ENCODE measurements at places on chromosomes 1 and 21.

DNA sequence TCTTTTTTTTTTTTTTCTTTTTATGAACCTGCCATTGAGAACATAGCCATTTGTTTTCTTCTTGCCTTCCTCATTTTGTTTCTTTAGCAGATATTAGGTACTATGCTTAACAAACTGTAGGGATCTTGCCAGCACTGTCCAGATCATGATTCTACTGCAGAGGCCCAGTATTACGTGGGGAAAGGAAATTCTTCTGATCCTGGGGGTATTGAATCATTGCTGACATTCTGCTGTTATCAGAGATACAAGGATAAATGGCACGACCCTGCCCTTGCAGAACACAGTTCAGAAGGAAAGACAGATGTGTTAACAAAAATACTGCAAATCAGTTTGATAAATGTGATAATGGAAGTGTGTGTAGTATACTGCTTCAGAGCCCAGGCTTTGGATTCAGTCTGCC is 56.2 kb downstream of the BTBD8 start:
- DNase-seq: no peak

GRCh38 chr21:42049578-42050430 is 21.3 kb upstream of the UMODL1 start:
- DNase-seq: no peak

DNA sequence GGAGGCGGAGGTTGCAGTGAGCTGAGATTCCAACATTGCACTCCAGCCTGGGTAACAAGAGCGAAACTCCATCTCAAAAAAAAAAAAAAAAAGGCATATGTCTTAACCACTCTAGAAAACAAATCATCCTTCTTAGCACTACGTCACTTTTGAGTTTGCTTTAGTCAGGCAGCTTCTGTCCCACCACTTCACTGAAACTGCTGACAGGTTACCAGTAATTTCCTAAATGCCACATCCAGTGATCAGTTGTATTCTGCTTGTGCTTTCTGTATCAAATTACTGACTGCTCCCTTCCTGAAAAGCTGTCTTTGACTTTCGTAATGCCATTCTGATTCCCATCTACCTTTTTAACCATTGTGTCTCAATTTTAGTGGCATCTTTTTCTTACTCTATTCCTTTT is 21.7 kb downstream of the RCOR3 start:
- no peak for DNase-seq

- no peak for DNase-seq
Measured at GRCh38 chr1:167150492-167150833, 56.6 kb downstream of the STYXL2 start.

DNA sequence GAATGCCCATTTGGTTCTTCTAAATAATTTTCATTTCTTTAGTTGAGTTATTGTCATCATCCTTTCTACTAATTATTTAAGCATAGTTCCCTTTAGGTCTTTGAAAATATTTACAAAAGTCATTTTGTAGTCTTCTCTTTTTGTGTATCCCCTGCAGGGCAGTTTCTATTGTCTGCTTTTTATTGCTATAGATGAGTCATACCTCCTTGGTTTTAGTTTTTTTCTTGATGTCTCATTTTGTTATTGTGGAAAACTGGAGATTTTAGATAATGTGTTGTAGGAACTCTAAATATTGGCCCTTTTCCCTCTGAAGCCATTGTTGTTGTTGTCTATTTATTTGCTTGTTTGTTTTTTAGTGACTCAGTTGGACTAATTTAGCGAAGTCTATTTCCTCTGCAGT is 387.9 kb downstream of the NUF2 start:
- DNase-seq: no peak

- no peak for DNase-seq
Measured at GRCh38 chr1:205575294-205575885, 56.4 kb downstream of the ELK4 start.

- no peak for DNase-seq
Measured at GRCh38 chr1:6185635-6186382, 5.7 kb upstream of the CHD5 start.

- no peak for DNase-seq
Measured at GRCh38 chr21:43911935-43912487, 47.0 kb downstream of the AGPAT3 start.

DNA sequence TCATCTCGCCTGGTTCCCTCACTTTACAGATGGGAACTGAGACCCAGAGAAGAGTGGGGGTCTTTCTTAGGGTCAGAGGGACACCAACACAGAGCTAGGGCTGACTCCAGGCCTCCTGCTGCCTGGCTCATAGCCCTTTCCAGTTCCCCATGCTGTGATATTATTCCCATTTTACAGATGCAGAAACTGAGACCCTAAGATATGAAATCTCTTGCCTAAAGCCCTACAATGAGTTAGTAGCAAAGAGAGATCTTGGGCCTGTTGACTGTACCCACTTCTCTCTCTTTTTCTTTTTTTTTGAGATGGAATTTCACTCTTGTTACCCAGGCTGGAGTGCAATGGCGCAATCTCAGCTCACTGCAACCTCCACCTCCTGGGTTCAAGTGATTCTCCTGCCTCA is 49.9 kb downstream of the SLC9A1 start:
- no peak for DNase-seq

- no peak for DNase-seq
Measured at GRCh38 chr1:2300004-2300771, 72.1 kb downstream of the SKI start.

GRCh38 chr1:5709461-5709975 is 282.7 kb downstream of the NPHP4 start:
- no peak for DNase-seq

DNA sequence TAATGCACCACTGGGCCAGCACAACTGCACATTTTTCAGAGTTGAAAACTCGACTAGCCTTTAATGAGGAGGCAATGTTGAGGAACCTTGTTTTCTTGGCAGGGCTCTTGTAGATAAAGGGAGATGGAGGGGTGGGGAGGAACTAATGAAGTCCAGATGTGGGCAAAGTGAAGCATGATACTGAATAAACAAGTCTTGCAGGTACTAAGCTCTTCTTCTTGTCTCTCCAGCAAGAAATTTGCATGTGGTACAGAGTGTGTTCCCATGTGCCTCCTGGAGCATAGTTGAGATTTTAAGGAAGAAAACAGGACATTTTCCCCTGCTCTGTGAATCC is 47.0 kb downstream of the PLPP3 start:
- no peak for DNase-seq

GRCh38 chr1:187445066-187445465 is 616.3 kb downstream of the PLA2G4A start:
- no peak for DNase-seq

GRCh38 chr1:181718034-181718433 is 234.7 kb downstream of the CACNA1E start:
- no peak for DNase-seq

DNA sequence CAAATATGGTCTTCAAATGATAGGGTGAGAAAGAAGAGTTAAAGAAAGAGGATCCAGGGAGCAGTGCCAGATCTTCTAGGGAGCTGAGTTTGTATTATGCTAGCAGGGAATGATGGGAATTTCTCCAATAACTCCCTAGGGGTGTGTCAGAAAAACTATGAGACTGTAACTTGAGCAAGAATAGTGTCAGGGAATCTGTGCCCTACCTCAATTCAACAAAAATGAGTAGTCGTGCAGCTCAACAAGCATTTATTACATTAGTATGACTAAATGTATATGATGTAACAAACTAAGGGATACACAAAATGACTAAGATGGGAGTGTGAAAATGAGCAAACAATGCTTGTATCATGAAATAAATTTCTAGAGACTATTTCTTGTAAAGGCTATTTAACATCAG is 24.2 kb downstream of the SPAG17 start:
- DNase-seq: no peak

- DNase-seq: no peak
Measured at GRCh38 chr1:112063781-112064728, 74.6 kb upstream of the KCND3 start.

DNA sequence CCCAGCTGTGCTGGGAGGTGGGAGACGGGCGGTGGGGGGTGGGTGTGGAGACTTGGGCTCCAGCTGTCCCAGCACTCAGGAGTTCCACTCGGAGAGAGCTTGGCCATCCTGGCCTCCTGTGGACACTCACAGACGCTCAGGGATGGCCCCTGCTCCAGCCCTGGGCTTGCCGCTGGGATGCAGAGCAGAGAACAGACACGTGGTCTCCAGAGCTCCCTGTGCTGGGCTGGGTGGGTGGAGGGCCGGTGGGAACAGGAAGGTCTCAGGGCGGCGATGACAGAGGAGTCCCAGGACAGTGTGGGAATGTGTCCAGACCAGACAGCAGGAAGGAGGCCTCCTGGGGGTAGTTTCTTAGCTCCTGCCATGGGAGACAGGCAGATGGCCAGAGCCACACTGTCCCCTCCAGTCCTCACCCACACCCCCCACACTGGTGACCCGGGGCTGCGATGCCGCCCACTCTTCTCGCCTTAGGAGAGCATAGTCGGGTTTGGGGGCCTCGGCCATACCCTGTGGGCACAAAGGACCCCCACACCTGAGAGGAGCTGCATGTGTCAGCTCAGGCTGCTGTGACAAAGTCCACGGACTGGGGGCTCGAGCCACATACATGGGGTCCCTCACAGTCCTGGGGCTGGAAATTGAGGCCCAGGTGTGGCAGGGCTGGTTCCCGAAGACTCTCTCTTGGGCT is 2.0 kb downstream of the KRTAP10-9 start:
- no peak for DNase-seq

DNA sequence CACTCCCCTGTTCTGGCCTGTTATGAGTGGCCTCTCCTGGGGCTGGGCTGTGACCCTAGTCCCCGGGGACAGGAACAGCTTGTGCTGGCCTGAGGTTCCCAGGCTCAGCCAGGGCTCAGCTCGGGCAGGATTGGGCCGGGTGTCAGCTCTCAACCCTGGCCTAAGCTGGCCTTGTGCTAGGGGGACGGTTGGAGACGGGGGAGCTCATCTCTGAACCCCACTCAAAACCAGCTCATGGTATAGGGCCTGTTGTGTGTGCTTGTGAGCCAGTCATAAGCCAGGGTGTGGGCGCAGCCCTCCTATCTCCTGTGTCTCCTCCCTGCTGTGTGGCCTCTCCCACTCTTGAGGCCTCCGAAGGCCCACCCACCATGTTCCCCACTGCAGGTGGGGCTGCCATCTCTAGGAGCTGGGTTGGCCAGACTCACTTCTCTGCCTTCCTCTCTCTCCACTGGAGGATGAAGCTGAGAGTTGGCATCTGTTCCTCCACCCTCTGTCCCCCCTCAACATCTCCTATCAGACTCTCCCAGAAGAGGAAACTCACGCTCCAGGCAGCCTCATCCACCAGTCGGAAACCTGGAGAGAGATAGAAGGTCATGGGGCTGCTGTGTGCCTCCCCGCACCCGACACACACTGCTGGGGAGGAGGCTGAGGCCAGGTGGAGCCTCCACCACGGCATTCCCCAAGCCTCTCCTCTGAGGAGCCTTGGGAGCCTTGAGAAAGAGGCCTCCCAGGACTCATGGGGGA is 1.4 kb downstream of the PEAR1 start:
- no peak for DNase-seq

DNA sequence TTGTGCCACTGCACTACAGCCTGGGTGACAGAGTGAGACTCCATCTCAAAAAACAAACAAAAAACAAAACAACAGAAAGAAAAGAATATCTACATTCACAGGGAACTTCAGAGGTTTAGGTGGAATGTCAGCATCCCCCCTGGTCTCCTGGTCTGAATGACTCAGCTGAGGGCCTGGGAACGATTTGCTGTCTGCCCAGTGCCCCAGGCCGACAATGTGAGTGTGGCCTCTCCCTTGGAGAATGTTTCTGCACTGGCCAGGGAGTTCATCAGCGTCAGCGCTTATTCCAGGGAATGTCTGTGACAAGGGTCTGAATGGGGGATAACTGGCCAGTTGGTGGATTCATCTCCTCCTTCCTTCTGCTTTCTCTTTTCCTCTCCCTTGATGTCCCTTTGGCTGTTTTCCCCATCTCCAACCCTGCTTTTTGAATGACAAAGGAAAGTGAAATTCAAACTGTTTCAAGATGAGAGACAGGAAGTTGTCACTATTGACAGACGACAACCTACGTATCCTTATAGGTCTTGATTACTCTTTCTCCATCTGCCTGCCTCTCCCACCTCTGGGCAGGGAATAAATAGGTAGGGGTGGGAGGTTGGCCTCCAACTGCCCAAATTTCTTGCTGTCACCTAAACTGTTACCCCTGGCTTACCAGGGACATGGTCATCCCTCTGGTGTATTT is 213.1 kb downstream of the HHAT start:
- no peak for DNase-seq

GRCh38 chr21:34743831-34744230 is 75.0 kb downstream of the CLIC6 start:
- DNase-seq: no peak

DNA sequence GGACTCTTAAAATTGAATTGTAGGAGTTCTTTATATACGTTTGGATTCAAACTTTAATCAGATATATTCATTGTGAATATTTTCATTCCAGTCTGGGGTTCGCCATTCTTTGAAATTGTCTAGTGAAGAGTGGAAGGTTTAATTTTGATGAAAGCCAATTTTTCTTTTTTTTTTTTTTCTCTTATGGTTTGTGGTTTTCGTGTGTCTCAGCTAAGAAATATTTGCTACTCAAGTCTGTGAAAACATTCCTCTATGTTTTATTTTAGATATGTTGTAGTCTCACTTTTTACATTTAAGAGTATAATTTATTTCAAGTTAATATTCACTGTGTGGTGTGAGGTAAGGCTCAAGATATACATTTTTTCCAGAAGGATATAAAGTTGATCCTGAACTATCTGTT is 220.5 kb downstream of the KCNT2 start:
- DNase-seq: no peak

DNA sequence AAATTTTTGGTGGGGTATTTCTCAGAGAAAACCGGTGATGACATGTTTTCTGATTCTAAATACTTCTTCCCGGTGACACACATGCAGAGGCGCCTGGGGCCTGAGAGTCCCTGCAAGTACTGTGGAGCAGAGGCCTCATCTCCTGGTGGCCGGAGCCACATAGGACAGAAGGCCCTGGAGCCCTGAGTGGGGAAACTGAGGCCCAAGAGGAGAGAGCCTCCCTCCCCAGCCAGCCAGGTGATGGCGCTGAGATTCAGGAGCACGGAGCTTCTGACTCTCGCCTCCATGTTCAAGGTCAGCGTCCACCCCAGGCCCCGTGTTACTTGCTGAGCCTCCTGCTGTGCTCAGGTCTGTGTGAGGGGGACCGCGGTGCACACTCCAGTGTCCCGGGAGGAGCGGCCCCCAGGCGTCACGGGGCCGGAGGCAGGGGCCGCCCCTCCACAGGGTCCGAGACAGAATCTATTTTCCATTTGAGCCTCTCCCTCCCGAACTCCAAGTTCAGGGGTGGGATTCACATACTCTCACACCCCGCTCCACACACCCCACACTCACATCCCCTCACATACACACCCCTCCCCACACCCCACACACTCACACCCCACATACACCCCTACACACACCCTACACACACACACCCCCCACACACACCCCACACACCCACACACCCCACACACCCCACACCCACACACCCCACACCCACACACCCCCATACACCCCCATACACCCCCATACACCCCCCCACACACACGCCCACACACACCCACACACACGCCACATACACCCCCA is 43.8 kb downstream of the SLX9 start:
- DNase-seq: no peak

GRCh38 chr1:219555806-219556205 is 57.1 kb downstream of the ZC3H11B start:
- peak; percentile 74 for DNase-seq

GRCh38 chr1:206470692-206471414 is 577 bp downstream of the IKBKE start:
- no peak for DNase-seq

GRCh38 chr1:151802372-151802771 is 2.8 kb downstream of the LINGO4 start:
- no peak for DNase-seq

All from spinal cord (tissue), 10 donors.